Breast epithelium (tissue), 4 donors: ENCODE measurements at places on chromosomes 4 and X. TPM values are rescaled to one million over a fixed set of nuclear protein-coding genes. Genes with fewer than 3 reads are reported as not detected.

GRCh38 chrX:93673056-93673868, at the start of gene NAP1L3:
Gene NAP1L3, minus strand, starts transcription at chrX:93673578. Its CDS starts 274 bp downstream, at chrX:93673304.
- peak within 1 kb of the TSS; percentile 70 for H3K4me3 ChIP-seq
- H3K36me3 ChIP-seq = no peaks in the 10 kb centered on the region
- H3K4me1 ChIP-seq = no peaks in the 10 kb centered on the region

DNA sequence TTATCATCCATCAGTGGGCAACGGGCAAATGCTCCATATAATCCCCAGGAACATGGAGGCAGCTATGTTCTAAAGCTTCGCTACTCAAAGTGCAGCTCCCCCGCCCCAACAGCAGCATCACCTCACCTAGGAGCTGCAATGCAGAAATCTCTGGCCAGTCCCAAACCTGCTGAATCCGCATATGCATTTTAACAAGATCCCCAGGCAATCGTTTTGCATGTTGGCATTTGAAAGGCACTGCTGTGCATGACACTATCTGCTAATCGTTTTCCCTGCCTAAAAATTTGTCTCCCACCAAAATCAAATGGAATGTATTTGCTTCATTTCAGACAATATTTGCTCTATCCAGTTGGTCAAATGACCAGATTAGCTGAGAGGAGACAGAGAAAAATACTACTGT, 15.2 kb downstream of the ADGRG2 start:
- no peaks in the 10 kb centered on the region for H3K4me1 ChIP-seq
- H3K27me3 ChIP-seq = peaks cover 25% of the 10 kb centered on the region
- no peak overlapping the region for H3K27ac ChIP-seq

GRCh38 chr4:58214376-58214775, 1104.2 kb upstream of the IGFBP7 start:
- DNase-seq = no peak
- H3K4me1 ChIP-seq = no peaks in the 10 kb centered on the region
- no peak overlapping the region for H3K27ac ChIP-seq
- no peaks in the 10 kb centered on the region for H3K36me3 ChIP-seq
- H3K4me3 ChIP-seq = no peak overlapping the region
- no peaks in the 10 kb centered on the region for H3K27me3 ChIP-seq

The FOXP3 gene
- total RNA-seq = not detected

The HGFAC gene
- total RNA-seq = 0.59 TPM
